ENCODE measurements at places on chromosomes 11 and 22.

DNA sequence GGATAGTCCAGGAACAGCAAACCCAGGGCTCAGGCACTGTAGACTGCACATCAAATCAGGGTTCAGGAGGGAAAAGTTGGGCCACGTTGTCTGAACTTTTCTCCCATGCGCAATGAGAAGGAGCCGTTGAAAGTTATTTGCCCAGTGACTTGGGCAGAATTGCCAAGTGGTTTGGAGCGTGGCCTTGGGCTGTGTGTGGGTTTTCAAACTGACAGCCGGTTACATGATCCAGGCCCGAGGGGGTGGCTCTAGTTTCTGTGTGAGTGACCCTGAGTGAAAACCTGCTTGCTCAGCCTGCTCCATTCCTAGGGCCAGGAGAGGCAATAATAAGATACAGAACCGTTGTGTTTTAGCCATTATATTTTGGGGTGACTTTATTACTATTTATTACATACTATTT, 20.3 kb downstream of the MB start:
- DNase-seq: no peak

GRCh38 chr11:120577041-120577440, 65.5 kb downstream of the GRIK4 start:
- DNase-seq: no peak

- DNase-seq: no peak
Observed at GRCh38 chr22:43002202-43002586, 12.8 kb downstream of the PACSIN2 start.

- no peak for DNase-seq
Observed at GRCh38 chr11:103959279-103959942, 77.0 kb upstream of the DDI1 start.

DNA sequence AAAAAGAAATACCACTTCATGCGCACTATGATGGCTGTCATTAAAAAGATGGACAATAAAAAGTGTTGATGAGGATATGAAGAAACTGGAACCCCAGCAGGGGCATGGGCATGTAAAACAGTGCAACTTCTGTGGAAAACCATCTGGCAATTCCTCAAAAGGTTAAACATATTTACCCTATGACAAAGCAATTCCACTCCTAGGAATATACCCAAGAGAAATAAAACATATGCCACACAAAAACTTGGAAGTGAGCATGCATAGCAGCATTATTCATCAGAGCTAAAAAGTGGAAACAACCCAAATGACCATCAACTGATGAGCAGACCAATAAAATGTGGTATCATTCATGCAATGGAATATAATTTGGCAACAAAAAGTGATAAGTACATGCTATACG, 50.1 kb downstream of the LRRC32 start:
- DNase-seq: no peak

- no peak for DNase-seq
Observed at GRCh38 chr22:28229566-28230485, 310.8 kb upstream of the PITPNB start.

DNA sequence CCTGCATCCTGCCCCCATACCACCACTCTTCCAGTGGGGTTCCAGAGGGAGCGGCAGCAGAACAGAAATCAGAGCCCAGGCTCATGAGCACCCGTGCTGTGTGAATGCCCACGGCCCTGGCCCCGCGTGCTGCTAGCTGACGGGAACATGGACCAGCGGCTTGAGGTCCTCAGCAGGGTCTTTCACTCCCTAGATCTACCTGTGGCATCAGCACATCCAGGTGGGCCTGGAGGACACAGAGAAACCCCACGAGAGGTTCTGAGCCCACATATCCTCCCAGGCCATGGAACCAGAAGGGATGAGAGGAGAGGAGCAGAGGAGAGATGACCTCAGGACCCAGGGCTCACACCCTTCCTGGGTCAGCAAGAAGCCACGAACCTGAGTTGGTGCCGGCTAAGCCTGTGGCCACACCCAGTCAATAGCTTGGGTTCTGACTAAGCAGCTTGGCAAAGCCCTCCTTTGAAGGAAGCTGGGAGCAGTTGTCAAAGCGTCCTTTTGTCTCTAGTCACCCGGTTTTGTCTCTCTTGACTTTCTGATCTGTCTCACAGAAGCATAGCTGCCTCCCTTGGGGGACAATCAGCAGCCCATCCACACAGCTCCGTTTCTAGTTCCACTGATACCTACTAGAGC, 89.3 kb upstream of the LMO1 start:
- no peak for DNase-seq

DNA sequence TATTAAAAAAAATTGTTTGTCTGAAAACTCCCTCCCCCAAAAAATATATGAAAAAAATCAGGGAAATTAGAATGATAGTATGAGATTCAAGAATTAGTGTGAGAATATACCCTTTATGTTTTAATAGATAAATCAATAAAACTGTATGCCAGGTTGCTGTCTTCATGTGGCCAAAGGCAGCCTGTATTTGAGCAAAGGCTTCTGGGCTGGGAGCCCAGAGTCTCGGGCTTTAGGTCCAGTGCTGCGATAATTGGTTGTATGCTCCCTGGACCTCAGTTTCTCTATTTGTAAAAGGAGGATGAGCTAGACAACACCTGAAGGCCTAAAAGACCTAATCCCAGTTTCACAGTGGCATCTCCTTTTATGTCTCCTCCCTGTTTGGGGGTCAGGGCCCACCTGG, 29.8 kb downstream of the THOC5 start:
- DNase-seq: no peak

GRCh38 chr11:13494051-13494450, 1.7 kb downstream of the PTH start:
- no peak for DNase-seq

GRCh38 chr22:30640361-30640760, 4.8 kb downstream of the SLC35E4 start:
- DNase-seq: no peak

- DNase-seq: peak; percentile 27
Observed at GRCh38 chr11:71580057-71581003, 2.3 kb downstream of the KRTAP5-11 start.

GRCh38 chr11:26037716-26038115, 294.2 kb upstream of the ANO3 start:
- DNase-seq: no peak

GRCh38 chr22:32515084-32515483, 40.5 kb downstream of the FBXO7 start:
- no peak for DNase-seq

GRCh38 chr11:131579932-131580387, 209.5 kb downstream of the NTM start:
- no peak for DNase-seq

DNA sequence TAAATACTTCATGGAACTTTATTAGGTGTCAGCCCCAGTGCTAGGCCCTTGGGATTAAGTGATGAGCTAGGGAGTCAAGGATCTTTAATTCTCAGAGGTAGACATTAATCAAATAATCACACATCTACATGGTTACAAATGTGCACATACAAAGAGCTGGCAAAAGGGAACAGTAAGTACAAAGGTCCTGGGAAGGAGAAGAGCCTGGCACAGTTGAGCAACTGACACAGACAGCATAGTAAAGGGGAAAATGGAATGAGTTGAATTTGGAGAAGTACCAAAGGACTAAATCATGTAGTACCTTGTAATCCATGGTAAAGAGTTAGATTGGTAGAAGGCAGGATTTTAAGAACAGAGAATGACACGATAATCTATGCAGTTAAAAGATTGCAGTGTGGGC, 116.3 kb downstream of the APIP start:
- no peak for DNase-seq

- no peak for DNase-seq
Observed at GRCh38 chr11:120385110-120385509, 48.9 kb downstream of the ARHGEF12 start.

- no peak for DNase-seq
Observed at GRCh38 chr11:85394283-85394682, 232.9 kb downstream of the DLG2 start.

- no peak for DNase-seq
Observed at GRCh38 chr22:46399251-46400024, 63.9 kb downstream of the TRMU start.

GRCh38 chr22:36730176-36730858, 26.8 kb upstream of the CACNG2 start:
- DNase-seq: no peak

GRCh38 chr22:26672590-26673468, 15.4 kb downstream of the MIAT start:
- DNase-seq: peak; percentile 95

DNA sequence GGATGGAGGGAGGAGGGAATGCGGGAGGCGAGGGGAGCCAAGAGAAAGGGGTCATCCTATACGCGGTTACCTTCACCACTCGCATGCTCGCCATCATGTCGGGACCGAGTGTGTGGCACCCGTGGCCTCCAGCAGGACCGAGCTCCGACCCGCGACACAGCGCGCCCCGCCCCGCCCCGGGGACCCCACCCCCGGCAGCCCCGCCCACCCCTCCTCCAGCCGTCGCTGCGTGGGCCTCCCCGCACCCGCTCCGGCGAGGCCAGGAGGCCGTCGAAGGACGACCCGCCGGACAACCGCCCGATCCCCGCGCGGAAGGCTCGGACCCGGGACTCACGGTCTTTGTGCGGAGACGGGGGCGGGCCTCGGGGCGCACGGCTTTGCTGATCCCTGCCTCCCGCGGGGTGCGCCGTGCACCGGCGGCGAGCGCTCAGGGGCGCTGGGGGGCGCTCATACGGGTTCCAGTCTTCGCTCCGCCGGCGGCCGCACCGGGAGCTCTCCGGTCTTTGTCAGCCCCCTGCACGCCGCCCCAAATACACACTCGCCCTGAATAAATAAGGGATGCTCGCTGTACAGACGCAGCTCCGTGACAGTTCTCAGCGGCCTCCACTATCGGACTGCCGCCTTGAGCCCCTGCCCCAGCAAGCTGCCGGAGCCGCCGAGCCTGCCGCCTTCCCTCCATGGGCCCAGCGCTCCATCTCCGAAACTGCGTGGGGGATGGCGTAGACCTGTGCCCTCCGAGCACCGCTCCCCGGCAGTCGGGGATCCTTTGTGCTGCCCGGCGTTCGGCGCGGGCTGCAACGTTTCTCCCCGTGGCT, at the start of gene UBE2L6:
Gene UBE2L6 (minus strand): TSS at position 158 of the 815 bp plus-strand sequence. CDS start 61 bp downstream, at position 97.
- DNase-seq: peak; percentile 59

- DNase-seq: no peak
Observed at GRCh38 chr22:46797355-46797754, 34.9 kb downstream of the TBC1D22A start.

- no peak for DNase-seq
Observed at GRCh38 chr11:19953336-19953735, 206.9 kb downstream of the DBX1 start.

GRCh38 chr11:2837651-2838050, 47.9 kb downstream of the CDKN1C start:
- no peak for DNase-seq

- DNase-seq: no peak
Observed at GRCh38 chr22:30564761-30565119, 9.7 kb downstream of the GAL3ST1 start.

- DNase-seq: no peak
Observed at GRCh38 chr11:134260503-134260902, 7.1 kb downstream of the ACAD8 start.

- peak; percentile 61 for DNase-seq
Observed at GRCh38 chr22:19179497-19180048, 1.0 kb upstream of the SLC25A1 start.

GRCh38 chr11:123536690-123537437, 106.8 kb downstream of the GRAMD1B start:
- DNase-seq: no peak

DNA sequence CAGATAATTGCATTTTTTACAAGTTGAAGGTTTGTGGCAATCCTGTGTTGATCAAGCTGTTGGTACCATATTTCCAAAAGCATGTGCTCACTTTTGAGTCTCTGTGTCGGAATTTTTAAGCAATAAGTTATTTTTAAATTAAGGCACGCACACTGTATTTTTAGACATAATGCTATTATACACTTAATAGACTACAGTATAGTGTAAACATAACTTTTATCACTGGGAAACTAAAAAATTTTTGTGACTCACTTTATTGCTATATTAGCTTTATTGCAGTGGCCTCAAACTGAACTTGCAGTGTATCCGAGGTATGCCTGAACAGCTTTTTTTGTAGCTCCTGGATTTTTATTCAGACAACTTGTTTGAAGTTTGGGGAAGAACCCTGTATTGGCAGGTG, 31.3 kb upstream of the RRM1 start:
- no peak for DNase-seq

- no peak for DNase-seq
Observed at GRCh38 chr22:37515901-37516300, 3.3 kb downstream of the CARD10 start.

DNA sequence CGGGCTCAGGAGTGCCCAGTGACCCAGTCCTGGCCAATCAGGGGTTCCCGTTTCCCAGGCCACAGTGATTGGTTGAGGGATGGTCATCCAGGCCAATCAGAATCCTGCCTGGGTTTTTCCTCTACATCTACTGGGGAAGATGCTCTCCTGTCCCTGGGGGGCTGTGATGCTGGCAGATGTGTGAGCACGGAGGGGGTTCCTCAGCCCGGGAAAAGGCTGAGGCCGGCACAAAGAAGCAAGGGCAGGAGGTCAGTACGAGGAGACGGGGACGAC, 171.2 kb downstream of the CTTN start:
- DNase-seq: no peak

- no peak for DNase-seq
Observed at GRCh38 chr11:59010708-59011107, 71.4 kb downstream of the GLYATL1 start.

- DNase-seq: no peak
Observed at GRCh38 chr11:77069336-77069968, 2.7 kb downstream of the CAPN5 start.

GRCh38 chr11:47332791-47333525, 19.5 kb downstream of the MYBPC3 start:
- DNase-seq: no peak

- no peak for DNase-seq
Observed at GRCh38 chr22:31738566-31738965, 11.4 kb downstream of the PRR14L start.

DNA sequence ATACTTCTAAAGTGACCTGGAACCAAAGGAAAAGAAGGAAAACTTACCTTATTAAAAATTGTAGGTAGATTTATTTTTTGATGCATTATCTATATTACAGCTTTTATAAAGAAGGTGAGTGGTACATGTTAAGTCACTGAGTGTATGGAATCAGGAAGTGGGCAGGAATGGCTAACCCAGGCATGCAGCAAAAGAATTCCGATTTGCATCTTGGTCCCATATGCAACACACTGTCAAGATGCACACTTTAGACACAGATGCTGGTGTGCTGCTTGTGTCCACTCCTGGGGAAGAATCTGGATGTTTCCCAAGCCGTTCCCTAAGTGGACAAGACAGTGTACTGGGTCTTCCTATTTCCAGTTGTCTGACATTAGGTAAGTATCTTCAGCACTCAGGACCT, 99.9 kb upstream of the SORL1-AS1 start:
- no peak for DNase-seq
